ENCODE measurements at places on chromosomes 11 and 22. TPM values are rescaled to one million over a fixed set of nuclear protein-coding genes. Genes with fewer than 3 reads are reported as not detected.

Gene MISFA
- 0.67 TPM for total RNA-seq

GRCh38 chr22:33542153-33542552 lies 378.1 kb downstream of the LARGE1 start:
- no peak overlapping the region for H3K4me3 ChIP-seq
- no peak for DNase-seq
- H3K36me3 ChIP-seq = no peaks in the 10 kb centered on the region

Gene ADAMTS8
- total RNA-seq = not detected

- DNase-seq = no peak
- H3K36me3 ChIP-seq = no peaks in the 10 kb centered on the region
- H3K27ac ChIP-seq = no peak overlapping the region
- no peak overlapping the region for H3K4me3 ChIP-seq
Observed at GRCh38 chr11:45817191-45817590, 12.2 kb downstream of the SLC35C1 start.

Gene PANX3
- total RNA-seq = not detected

DNA sequence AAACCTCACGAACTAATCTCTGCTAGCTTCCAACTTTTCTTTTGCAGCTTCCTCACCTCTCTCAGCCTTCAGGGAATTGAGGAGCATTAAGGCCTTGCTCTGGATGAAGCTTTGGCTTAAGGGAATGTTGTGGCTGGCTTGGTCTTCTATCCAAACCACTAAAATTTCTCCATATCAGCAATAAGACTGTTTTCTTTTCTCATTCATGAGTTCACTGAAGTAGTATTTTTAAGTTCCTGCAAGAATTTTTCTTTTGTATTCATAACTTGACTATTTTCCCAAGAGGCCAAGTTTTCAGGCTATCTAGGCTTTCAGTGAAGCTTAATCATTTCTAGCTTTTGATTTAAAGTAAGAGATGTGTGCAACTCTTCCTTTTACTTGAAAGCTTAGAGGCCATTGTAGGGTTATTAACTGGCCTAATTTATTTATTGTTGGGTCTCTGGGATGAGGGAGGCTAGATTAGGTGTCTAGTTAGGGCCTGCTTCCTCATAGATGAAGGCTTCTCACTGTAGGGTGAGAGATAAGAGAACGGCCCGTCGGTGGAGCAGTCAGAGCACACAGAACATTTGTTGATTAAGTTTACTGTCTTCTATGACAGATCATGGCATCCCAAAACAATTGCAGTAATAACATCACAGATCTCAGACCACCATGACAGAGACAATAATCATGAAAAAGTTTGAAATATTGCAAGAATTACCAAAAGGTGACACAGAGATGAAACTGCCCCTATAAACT lies 33.2 kb downstream of the CSF2RB start:
- peaks cover 7% of the 10 kb centered on the region for H3K27me3 ChIP-seq
- H3K36me3 ChIP-seq = no peaks in the 10 kb centered on the region
- no peaks in the 10 kb centered on the region for H3K4me1 ChIP-seq
- no peak overlapping the region for H3K4me3 ChIP-seq
- no peak for DNase-seq

Measured in activated naive CD4-positive, alpha-beta T cell treated with anti-CD3 and anti-CD28 coated beads for 36 hours (primary cell).